ENCODE measurements at places on chromosomes 4 and X. TPM values are rescaled to one million over a fixed set of nuclear protein-coding genes. Genes with fewer than 3 reads are reported as not detected.

- no peak overlapping the region for H3K27ac ChIP-seq
- peaks cover 9% of the 10 kb centered on the region for H3K4me1 ChIP-seq
- no peak overlapping the region for H3K4me3 ChIP-seq
- no peaks in the 10 kb centered on the region for H3K36me3 ChIP-seq
- no peak for DNase-seq
- no peaks in the 10 kb centered on the region for H3K27me3 ChIP-seq
These were observed 3.7 kb downstream of the DOCK11 start for GRCh38 chrX:118499295-118499694.

- no peaks in the 10 kb centered on the region for H3K36me3 ChIP-seq
- DNase-seq: peak; percentile 1
- H3K4me3 ChIP-seq: no peak overlapping the region
- H3K4me1 ChIP-seq: no peaks in the 10 kb centered on the region
- H3K27ac ChIP-seq: no peak overlapping the region
These were observed 125.5 kb upstream of the GIMD1 start for GRCh38 chr4:106494066-106494465.

DNA sequence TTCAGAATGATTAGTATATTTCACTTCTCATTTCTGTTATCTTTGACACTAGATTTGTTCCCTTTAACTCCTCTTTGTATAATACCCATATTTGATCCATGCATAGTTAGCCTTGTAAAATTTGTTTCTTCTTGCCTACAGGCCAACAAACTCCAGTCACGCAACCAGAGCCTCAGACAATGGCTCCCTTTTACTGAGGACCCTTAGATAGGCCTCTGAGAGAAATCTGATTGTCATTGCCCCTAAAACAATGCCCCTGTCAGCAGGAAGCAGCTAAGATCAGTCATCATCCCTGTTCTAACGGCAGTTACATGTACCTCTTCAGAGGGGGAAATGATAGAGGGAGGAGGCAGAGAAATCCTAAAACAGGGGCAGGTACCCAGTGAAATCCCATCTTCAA, 190.6 kb upstream of the TENT5D start:
- no peaks in the 10 kb centered on the region for H3K36me3 ChIP-seq
- no peak overlapping the region for H3K4me3 ChIP-seq
- no peak for DNase-seq
- H3K4me1 ChIP-seq: no peaks in the 10 kb centered on the region
- no peak overlapping the region for H3K27ac ChIP-seq

DNA sequence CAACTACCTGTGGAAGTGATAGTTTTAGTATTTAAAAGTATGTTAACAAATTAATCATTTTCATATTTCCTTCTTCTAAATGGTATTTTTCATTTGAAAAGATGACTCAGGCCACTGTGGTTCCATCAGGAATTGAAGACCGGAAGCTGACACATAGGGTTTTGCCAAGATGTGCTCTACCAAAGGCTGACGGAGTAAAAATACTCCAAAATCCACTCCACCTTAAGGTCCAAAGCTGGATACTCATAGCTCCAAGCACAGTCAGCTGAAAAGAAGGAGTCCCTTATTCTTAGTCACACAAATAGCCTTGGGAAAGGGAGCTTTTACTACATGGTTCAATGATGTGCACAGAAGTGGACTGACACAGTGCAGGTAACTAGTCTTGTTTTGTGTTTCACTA, 472.0 kb downstream of the ARAP2 start:
- no peaks in the 10 kb centered on the region for H3K36me3 ChIP-seq
- H3K4me1 ChIP-seq: no peaks in the 10 kb centered on the region
- DNase-seq: peak; percentile 2
- no peak overlapping the region for H3K4me3 ChIP-seq
- H3K27me3 ChIP-seq: no peaks in the 10 kb centered on the region
- no peak overlapping the region for H3K27ac ChIP-seq

- no peak for DNase-seq
- no peaks in the 10 kb centered on the region for H3K4me1 ChIP-seq
- no peaks in the 10 kb centered on the region for H3K27me3 ChIP-seq
These were observed 52.0 kb upstream of the WDR17 start for GRCh38 chr4:176013476-176014247.

DNA sequence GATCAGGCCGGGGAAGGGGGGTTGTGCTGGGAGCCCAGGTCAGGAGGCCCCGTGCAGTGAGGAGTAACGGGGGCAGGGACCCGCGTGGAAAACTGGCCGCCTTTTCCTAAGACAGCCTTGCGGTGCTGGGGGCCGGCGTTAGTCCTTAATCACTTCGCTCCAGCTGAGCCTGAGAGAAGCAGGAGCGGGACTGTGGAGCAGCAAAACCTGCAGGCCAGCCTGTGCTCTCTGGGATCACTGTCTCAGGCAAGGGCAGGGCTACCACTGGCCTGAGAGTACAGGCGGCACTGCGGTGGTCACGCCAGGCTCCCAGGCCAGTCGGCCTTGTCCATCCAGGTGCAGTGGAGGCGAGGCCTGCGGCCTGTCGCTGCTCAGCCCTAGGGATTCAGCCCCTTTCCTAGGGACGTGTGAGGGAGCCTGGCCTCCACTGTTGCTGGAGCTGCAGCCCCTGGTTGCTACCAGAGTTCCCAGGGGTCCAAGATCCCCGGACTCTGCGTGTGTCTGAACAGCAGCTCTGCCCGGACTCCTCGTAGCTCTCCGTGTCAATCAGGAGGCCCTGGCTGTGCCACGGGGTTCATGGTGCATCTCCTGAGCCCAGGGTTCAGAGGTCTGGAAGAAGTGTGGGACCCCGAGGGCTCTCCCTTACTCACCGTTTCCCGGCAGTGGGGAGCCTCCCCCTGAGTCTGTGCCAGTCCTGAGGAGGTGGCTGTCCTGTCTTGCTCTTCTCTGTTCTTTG, 2141.7 kb upstream of the TENM3 start:
- H3K36me3 ChIP-seq: no peaks in the 10 kb centered on the region
- no peaks in the 10 kb centered on the region for H3K4me1 ChIP-seq
- DNase-seq: no peak
- no peak overlapping the region for H3K4me3 ChIP-seq
- H3K27me3 ChIP-seq: no peaks in the 10 kb centered on the region

DNA sequence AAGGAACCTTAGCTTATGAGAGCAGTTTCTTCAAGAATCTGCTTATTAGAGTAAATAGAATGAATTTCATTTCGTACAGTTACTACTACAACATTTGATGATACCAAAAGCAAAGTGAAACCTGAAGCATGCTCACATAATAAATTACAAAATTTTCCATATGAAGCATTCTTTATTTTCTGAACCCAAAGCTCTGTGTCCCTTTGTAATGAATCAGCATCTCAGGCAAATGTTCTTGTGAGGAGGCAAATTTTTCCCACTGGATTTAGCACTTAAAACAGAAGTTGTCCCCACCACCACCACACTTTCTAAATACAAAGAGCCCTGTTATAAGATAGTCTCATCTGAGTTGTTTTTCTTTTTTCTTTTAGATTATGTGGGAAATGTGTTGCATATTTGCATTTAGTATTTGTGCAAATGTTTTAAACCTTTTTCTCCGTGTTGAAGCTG, 70.7 kb upstream of the NFKB1 start:
- DNase-seq: peak; percentile 24
- peak overlapping the region; percentile 71 for H3K4me3 ChIP-seq
- H3K27me3 ChIP-seq: no peaks in the 10 kb centered on the region
- peak overlapping the region; percentile 82 for H3K27ac ChIP-seq

DNA sequence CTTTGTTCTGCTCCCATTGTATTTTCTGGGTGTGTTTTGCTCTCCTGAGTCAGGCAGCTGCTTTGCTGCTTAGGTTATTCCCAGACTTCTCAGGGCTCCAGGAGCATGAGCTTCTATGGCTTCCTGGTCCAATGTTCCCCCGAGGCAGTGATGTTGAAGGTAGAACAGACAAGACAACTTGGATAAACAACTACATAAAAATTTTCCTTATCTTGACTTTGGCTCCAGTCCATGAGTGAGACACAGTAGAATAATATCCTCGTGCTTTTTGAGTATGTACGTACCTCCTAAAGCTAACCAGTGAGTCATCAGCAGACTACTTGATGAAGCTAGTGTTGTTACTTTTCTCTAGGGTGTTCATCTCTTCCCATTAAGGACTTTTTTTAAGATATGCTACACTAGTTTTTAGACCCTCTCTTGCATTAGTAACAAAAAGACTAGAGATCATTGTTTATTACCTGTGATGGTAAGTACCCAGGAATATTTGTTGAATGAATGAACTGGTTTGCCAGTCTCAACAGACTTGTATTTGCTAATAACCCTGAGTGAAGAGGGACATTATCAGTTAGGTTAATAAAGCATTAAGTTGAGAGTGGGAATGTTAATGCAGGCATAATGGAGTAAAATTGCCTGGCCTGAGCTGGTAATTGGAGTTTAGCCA, 131.9 kb downstream of the FHIP1A start:
- no peaks in the 10 kb centered on the region for H3K27me3 ChIP-seq
- DNase-seq: peak; percentile 96
- H3K4me1 ChIP-seq: peaks cover 18% of the 10 kb centered on the region
- H3K27ac ChIP-seq: peak overlapping the region; percentile 91
- no peaks in the 10 kb centered on the region for H3K36me3 ChIP-seq
- peak overlapping the region; percentile 34 for H3K4me3 ChIP-seq

GRCh38 chr4:85358831-85359230, 116.1 kb upstream of the ARHGAP24 start:
- DNase-seq: no peak
- no peak overlapping the region for H3K4me3 ChIP-seq
- no peaks in the 10 kb centered on the region for H3K36me3 ChIP-seq
- no peaks in the 10 kb centered on the region for H3K27me3 ChIP-seq
- H3K4me1 ChIP-seq: no peaks in the 10 kb centered on the region

DNA sequence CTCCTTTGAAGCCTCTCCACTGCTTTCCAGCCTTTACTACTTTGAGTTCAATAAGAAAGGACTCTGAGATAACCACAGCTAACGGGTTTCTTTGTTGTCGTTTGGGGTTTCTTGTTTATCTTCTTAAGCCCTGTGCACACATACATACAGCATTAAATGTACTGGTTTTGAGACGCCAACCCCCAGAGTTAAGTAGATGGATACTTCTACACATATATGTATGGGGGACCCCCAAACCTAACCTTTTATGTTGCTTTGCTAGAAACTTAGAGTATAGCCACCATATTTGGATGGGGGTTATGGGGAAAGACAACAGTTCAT, 697 bp downstream of the CEP135 start:
- no peaks in the 10 kb centered on the region for H3K27me3 ChIP-seq
- H3K36me3 ChIP-seq: peaks cover 7% of the 10 kb centered on the region
- peak overlapping the region; percentile 97 for H3K27ac ChIP-seq
- H3K4me3 ChIP-seq: peak overlapping the region; percentile 91
- peaks cover 19% of the 10 kb centered on the region for H3K4me1 ChIP-seq
- DNase-seq: no peak

DNA sequence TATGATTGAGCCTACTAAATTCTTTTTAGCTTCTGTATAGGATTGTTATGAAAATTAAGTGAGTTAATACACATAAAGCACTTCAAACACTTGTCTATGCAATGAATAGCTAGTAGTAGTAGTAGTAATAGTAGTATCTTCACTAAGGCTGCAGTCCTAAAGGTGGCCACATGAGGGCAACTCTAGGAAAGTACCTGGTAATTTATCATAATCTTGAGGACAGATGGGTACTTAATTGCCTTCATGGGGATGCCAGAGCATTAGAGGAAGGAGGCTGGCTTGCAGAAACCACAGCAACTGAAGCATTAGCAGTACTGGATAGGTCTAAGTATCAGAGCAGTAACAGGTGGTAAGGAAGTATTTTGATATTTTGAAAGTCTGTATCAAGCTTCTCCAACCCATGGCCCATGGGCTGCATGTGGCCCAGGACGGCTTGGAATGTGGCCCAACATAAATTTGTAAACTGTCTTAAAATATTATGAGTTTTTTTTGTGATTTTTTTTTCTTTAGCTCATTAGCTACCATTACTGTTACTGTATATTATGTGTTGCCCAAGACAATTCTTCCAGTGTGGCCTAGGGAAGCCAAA, 17.3 kb downstream of the NIPAL1 start:
- no peak overlapping the region for H3K27ac ChIP-seq
- H3K4me3 ChIP-seq: no peak overlapping the region
- no peak for DNase-seq
- H3K4me1 ChIP-seq: peaks cover 8% of the 10 kb centered on the region
- no peaks in the 10 kb centered on the region for H3K27me3 ChIP-seq

DNA sequence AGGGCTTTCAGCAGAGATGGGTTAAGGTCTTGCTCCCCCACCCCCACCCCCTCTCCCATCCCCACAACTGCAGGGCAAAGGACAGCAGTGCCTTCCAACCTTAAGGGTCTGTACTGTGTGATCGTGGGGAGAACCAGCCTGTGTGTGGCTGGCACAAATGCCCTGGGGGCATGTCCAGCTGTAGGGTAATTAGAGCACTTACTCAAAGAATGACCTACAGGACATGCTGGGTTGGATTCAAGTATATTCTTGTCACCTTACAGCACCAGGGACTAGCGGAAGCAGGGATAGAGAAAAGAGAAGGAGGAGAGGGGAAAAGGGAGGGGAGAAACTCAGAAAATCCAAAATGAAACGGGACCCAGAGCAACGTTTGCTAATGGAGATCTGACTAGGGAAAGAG, 191.3 kb upstream of the GATB start:
- no peak overlapping the region for H3K27ac ChIP-seq
- no peak overlapping the region for H3K4me3 ChIP-seq
- H3K27me3 ChIP-seq: no peaks in the 10 kb centered on the region
- no peak for DNase-seq

GRCh38 chrX:78123190-78123589, 16.3 kb downstream of the TAF9B start:
- peaks cover 9% of the 10 kb centered on the region for H3K4me1 ChIP-seq
- peak; percentile 64 for DNase-seq
- H3K4me3 ChIP-seq: no peak overlapping the region
- peaks cover 35% of the 10 kb centered on the region for H3K36me3 ChIP-seq

DNA sequence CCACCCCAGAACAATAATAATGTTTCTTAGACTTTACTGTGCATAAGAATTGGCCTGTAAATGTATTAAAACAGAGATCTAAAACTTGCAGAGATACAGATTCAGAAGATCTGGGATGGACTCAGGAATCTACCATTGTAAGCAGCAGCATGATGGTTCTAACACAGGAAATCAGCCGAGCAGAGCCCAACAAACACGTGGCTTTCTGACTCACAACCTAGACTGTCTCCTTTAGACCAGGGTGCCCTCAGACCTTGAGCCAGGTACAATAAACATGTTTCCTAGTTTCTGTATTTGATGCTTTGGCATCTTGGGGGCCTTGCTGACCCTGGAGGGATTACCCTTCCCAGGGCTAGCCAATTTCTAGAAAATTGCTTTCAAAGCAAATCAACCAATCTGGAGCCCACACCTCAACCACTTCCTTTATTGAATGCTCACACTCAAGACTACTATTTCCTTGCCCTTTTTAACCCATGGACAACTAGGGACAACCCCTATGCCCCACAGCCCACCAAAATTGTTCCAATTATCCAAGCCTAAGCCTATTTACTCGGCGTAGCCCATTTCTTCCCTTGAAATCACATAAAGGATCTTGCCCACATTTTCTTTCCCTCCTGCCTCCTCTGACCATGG, 80.5 kb downstream of the TBC1D9 start:
- DNase-seq: peak; percentile 29
- H3K4me3 ChIP-seq: no peak overlapping the region
- H3K27ac ChIP-seq: no peak overlapping the region

- H3K27me3 ChIP-seq: no peaks in the 10 kb centered on the region
- no peak overlapping the region for H3K4me3 ChIP-seq
- no peak for DNase-seq
- no peak overlapping the region for H3K27ac ChIP-seq
- no peaks in the 10 kb centered on the region for H3K36me3 ChIP-seq
- H3K4me1 ChIP-seq: no peaks in the 10 kb centered on the region
These were observed 149.8 kb upstream of the RASGEF1B start for GRCh38 chr4:81621490-81621889.

FAM9C gene
- total RNA-seq: not detected

MTMR8 gene
- 0.89 TPM for total RNA-seq

CT45A3 gene
- total RNA-seq: not detected

ERCC6L gene
- 0.55 TPM for total RNA-seq

ZFP92 gene
- 0.27 TPM for total RNA-seq
